Stromal cell of bone marrow (primary cell): ENCODE measurements at places on chromosomes 2 and 18.

- peak; percentile 23 for DNase-seq
Measured at GRCh38 chr18:45402485-45403056, 212.7 kb upstream of the SLC14A2 start.

- DNase-seq: no peak
Measured at GRCh38 chr18:30489890-30490643, 552.5 kb downstream of the DSC3 start.

DNA sequence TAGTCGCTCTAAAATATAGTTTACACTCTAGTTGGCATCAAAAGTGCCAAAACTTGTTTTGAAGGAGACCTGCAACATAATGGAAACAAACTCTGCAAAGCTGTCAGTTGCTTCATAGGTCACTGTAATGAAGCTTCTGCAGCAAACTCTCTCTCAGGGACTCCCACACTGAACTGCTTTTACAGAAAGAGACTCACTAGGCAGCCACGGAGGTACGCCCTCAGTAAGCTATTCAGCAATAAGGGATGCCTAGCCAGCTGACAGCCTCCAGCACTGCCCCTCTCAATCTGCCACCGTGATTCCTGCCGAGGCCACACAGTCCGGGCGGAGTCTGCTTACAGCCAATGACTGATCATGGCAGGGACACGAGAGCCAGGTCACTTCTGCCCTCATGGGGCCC lies 51.1 kb downstream of the COLEC12 start:
- no peak for DNase-seq

DNA sequence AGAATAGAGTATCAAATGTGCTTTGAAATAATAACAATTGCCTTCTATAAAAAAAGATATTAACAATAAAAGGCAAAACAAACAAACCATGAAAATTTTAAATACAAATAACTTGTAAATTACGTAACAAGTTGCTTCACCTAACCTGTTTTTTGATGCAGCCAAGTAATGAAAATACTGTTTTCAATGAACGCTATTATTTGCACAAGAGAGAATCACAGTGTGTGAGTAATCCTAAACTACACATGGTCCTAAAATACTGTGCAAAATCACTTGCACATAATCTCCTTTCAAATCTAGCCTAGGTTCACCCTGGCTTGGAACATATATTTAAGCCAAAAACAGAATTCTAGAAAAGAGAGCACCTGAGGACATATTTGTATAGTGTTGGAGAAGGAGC lies 98.9 kb downstream of the CCDC148 start:
- no peak for DNase-seq

GRCh38 chr2:6471419-6471818 lies 394.3 kb downstream of the CMPK2 start:
- DNase-seq: no peak

- DNase-seq: no peak
Measured at GRCh38 chr18:36303211-36303844, 5.8 kb downstream of the FHOD3 start.

DNA sequence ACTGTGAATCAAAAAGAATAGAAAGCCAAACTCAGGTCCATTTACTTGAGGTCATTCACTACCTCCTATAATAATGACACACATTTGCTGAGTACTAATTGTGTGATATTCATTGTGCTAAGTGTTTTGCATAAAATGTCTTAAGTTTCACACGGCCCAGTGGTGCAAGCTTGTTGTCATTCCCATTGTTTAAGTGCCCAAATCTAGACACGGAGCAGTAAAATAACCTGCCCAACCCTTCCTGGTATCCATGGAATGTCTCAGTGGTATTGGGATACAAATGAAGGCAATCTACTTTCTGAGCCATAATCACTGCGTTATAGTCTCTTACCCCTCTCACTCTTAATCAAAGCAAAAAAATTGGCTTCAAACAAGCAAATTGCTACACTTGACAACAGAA lies 233.3 kb downstream of the NCKAP5 start:
- DNase-seq: no peak

GRCh38 chr2:57549642-57550102 lies 496.9 kb upstream of the VRK2 start:
- no peak for DNase-seq

GRCh38 chr18:45165871-45166270 lies 449.4 kb upstream of the SLC14A2 start:
- DNase-seq: no peak

DNA sequence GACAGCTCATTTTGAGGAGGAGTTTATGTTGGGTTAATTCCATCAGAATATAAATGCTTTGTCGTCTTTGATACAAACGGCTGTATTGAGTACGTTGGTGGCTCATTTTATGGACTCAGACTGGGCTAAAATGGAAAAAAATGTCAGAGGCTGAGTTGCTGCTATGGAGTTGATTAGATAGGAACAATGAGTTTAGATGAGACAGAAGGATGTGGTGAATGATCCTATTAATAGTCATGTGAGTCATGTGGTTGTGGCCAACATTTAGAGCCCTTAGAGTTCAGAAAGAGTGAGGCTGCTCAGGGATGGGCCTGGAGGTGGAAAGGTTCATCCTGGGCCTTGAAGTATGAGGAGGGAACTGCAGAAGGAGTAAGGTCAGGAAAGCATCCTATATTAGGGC lies 434.2 kb downstream of the MEIS1 start:
- peak; percentile 49 for DNase-seq

DNA sequence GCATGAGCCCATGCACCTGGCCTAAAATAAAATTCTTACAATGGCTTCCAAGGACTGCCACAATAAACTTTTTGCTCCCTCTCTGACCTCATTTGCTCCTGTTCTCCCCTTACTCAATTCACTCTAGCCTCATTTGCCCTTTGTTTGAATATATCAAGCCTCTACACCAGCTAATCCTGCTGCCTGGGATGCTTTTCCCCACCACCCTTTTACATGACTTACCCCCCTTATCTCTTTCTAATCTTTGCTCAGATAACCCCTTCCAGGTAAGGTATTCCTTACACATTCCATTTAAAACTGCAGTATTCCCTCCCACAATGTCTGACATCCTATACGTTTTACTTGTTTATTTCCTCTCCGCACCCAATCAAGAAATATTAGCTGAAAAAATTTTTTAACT lies 22.7 kb downstream of the IMMT start:
- no peak for DNase-seq

GRCh38 chr18:2204736-2205135 lies 366.6 kb downstream of the METTL4 start:
- DNase-seq: no peak

DNA sequence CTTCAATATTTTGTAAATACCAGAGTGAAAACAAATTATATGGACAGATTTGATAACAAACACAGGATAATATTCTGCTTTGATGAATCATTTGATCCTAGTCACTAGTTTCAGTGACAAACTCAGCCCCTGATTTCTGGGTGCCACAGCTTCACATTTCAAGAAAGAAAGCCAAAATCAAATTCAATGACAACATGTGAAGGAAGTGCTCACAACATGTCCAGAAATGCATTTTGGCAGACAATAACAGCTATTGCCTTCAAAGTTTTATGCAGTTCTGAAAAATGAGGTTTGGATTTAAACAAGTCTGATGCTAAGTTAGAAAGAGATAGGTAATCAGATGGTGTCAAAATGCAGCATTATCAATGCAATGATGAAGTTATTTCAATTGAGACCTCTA lies 106.9 kb upstream of the PIEZO2 start:
- no peak for DNase-seq

GRCh38 chr2:117086174-117086942 lies 728.1 kb upstream of the DDX18 start:
- no peak for DNase-seq

GRCh38 chr2:184452907-184453306 lies 145.4 kb upstream of the ZNF804A start:
- DNase-seq: no peak

DNA sequence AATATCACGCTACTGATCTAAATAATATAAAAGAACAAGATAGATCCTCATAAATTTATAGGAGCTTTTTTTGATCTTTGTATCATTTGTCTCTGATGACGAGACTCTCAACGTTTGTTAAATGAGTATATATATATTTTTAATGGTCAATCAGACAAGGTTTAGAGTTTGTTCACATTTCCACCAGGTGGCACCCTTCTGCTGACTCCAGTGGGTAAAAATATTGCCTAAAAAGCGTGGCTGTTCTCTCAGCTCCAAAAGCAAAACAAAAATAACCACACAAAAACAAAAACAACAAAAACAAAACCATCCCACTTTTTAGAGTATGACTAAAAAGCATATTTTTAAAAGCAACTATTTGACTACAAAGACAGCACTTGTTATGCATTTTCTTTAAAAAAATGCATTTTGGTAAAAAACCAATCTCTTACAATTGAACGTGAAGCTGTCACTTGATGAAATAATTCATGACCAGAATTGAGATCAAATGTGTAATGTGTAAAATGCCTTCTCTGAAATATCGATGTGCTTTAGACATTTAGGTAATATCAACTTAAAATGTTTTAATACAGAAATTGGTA lies 723.2 kb downstream of the DPP10 start:
- peak; percentile 1 for DNase-seq

GRCh38 chr2:234488913-234489451 lies 7.9 kb downstream of the ARL4C start:
- no peak for DNase-seq

DNA sequence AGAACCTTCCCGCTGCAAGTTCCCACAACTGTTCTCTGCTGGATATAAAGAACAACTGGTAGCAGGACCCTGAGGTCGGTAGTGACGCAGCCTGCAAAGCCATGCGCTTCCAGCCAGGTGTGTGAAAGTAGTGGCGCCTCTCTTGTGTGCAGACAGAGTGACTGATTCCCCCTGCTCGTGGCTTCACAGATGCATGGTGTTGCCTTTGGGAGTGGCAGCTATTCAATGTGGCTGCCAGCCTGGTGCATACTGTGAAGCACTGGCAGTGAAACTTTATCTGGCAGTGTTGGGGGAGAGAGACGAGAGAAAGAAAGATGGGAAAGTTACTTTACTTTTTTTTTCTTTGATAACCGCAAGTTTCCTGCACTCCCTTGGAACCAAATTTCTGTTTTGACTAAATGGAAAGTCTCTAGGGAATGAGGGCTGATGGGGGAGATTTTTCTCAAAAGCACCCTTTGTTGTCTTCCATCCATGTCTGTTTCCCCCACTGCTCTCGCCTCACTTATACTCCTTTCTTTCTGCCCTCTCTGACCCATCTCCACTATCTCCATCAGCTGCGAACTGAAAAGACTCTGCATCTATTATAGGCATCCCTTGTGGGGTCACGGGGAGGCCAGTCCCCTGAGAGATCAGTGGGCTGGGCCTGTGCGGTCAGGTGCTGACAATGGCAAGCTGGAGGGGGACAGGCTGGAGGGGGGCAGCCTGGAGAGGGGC lies 90.0 kb upstream of the TNP1 start:
- DNase-seq: no peak

DNA sequence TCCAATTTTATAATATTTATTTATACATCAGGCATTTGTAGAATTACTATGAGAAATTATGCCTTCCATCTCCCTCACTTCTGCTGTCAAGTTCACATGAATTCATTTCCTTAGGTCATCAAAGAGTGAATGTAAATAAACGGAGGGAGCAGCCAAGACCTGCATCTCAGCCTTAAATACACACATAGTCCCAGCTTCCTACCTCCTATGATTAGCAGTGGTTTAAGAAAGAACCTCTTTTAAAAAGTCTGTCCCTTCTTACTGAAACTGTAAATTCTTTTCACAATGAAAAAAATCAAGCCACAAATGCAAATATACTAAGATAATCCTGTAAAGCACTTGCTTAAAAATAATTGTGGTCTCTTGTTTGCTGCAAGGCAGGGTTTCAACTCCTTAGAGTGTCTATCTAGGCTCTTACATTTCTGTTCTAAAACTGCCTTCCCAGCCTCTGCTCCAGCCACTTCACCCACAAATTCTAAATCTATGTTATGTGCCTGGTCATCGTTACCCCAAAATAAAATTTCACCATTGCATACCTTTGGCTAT lies 532.7 kb upstream of the FSHR start:
- DNase-seq: no peak

DNA sequence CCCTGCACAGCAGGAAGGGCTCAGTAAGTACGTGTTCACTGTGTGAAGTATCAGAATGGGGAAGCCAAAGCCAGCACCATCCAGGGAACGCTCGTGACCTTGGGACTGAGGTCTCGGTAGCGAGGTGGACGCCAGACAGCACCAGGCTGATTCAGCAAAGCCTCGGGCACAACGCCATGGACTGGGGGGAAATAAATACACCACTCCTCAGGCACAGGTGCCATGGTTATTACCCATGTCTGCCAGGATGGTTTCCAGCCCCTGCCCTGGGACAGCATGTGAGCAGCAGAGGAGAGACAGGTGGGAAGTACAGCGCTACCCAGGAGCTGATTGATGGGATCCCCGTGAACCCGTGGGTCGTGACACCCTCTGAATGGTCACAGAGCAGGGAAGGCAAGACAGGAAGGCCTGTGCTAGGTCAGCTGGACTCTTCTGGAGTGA lies 53.0 kb downstream of the REEP1 start:
- DNase-seq: no peak

- DNase-seq: peak; percentile 27
Measured at GRCh38 chr2:100984892-100985307, 17.2 kb upstream of the RPL31 start.

- DNase-seq: peak; percentile 31
Measured at GRCh38 chr2:175742367-175742766, 259.7 kb downstream of the LNPK start.

GRCh38 chr2:174681099-174682006 lies 82.9 kb downstream of the CHRNA1 start:
- DNase-seq: no peak

GRCh38 chr18:78069784-78070664 lies 820.4 kb downstream of the GALR1 start:
- no peak for DNase-seq

GRCh38 chr2:144477957-144478311 lies 42.0 kb downstream of the ZEB2 start:
- no peak for DNase-seq

- DNase-seq: no peak
Measured at GRCh38 chr2:48089644-48090043, 183.3 kb upstream of the FBXO11 start.

DNA sequence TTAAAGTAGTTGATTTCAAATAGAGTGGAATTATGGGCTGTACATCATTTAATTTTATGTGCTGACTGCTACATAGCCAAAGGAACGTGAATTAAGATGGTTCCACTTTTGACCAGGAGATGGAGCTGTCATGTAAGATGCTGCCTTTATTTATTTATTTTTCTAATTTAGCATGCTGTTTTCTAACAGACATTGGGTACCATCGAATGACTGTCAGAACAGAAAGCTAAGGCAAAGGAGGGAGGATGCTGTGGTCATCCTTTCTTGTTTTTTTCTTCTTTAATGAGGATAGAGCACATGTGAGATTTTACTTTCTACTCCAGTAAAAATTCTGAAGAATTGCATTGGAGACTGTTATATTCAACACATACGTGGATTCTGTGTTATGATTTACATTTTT lies at the start of gene SCN2A:
Gene SCN2A, plus strand, starts transcription at position 185 of the 400 bp plus-strand sequence. CDS start 56,410 bp downstream, outside the sequence.
- peak; percentile 23 for DNase-seq

- no peak for DNase-seq
Measured at GRCh38 chr2:85231952-85232351, 95.8 kb downstream of the TGOLN2 start.

- no peak for DNase-seq
Measured at GRCh38 chr2:186187854-186188253, 298.2 kb upstream of the ZC3H15 start.

GRCh38 chr2:99338029-99338585 lies 918 bp downstream of the EIF5B start:
- no peak for DNase-seq
